ENCODE measurements at places on chromosomes 7 and 10.

DNA sequence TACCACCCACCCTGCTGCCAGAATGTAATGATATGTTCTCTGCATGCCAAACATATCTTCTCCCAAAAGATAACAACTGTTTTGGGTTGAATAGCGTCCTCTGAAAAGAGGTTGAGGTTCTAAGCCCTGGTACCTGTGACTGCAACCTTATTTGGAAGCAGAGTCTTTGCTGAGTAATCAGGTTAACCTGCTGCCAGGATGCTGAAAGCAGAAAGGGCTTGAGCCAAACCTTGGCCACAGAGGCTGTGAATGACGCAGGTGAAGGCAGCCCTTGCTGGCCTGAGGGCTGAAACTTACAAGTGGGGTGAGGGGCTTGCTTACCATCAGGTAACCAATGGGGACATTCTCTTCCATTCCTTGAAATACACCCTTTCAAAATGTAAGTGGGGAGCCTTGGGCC is 151.8 kb upstream of the RHEB start:
- no peak for DNase-seq

GRCh38 chr7:123665157-123665556 is 9.5 kb downstream of the LMOD2 start:
- no peak for DNase-seq

GRCh38 chr10:3548702-3549101 is 236.3 kb downstream of the KLF6 start:
- DNase-seq = no peak

DNA sequence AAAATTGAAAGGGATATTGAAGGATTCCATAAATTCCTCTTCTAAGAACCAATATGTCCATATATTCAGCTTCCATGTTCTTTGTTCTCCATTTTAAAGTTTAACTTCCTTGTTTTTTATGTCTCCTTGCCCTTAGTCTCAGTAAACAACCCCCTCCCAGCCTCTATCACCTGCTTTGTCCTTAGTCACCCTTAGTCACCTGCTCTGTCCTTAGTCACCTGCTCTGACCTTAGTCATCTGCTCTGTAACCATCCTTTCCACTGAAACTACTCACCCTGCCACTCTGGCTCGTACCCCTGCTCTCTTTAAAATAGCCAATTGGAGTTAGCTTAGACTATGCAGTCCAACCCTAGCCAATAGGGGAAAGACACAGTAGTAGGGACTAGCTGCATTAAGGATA is 136.2 kb upstream of the TMEM106B start:
- no peak for DNase-seq

DNA sequence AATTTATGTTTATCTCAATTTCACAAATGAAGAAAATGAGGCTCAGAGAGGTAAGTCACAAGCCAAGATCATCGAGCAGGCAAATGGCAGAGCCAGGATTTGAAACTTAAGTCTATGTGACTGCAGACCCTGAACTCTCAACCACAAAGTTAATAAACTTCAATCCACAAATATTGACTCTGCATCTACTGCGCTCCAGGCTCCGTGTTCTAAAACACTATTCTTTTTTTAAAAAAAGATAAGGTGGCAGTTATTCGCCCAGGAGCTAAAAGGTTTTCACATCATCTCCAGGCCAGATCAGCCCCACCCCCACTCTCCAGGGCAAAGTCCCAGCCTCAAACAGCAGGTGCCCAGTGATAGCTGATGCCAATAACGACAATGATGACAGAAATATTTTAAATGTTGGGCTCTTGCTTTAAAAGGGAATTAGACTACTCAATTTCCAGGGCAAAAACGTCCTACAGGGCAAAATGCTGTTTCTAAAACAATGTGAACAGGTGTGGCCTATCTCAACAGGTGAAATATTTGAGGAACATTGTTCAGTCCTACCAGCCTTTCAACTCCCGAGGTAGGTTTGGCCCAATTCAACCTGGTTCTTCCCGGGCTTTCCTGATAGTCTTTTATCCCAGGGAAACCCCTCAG is 85.2 kb downstream of the SORBS1 start:
- no peak for DNase-seq

GRCh38 chr10:114694062-114694461 is 36.0 kb upstream of the ABLIM1 start:
- no peak for DNase-seq

DNA sequence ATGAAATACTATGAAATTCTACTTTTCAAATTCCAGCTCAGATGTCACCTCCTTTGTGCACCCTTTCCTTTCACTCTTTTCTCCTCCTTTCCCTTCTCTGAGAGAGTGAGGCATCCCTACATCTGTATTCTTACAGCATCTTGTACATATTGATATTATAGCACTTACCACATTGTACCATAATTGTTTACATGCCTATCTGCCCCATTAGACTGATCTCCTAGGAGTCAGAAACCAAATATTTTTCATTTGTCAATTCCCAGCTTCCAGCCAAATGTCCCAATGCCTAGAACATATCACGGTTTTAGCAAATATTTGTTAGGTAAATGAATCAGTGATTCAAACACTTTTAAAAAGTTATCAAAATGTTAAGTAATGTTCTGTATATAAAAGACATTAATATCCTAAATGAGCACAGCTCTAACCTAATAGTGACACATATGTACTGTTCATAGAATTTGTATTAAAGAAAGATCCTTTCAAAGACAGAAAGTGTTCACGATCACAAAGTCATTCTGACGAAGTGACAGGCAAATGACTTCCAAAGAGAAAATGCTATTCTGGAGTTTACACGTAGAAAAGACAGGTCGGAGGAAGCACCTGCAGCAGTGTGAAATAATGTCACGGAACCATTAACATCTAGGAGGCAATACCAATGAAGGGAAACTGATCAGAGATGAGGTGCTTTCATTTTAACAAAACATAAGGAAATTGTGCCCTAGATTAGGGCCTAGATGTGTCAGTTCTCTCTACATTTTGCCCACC is 774.2 kb downstream of the MAGI2 start:
- no peak for DNase-seq

DNA sequence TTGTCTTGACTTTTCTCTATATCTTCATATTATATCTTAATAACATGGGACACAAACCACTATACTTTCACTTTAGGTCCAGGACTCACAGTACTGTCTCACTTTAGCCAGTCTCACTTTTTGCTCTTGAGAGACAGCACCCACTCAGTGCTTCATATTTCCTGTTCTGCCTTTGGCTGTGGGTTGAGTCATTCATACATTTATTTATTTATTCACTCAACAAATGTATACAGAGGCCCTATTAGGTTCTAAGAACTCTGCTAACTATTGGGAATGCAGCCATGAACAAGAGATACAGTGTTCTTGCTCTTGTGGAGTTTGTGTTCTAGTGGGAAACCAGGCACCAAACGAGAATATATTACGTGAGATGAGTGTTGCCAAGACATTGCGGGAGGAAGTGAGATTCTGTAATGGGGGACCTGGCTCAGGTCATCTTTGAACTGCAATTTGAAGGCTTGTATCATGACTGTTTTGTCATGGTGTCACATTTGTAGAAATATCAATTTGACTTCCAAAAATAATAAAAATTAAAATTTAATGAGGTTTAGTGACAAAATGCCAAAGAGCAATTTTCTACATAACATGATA is 190.1 kb downstream of the SDHAF3 start:
- no peak for DNase-seq

DNA sequence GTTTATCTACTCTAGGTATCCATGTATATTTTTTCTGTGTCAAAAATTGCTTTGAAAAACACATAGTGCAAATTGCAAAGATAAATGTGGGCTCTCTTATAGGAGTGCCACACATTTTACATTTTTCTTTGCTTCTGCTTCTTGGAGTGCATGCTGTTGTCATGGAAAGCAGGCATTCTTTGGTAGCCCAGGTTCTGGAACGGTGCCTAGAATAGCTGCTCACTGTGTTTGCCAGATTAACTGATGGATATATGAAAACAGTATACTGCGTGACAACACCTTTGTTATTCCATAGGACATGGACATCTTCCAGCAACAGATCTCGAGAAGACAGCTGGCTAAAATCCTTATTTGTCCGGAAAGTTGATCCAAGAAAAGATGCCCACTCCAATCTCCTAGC is 13.4 kb downstream of the NIPSNAP2 start:
- DNase-seq = no peak

- DNase-seq = no peak
Measured at GRCh38 chr7:92360387-92360786, 86.9 kb upstream of the GATAD1 start.

- DNase-seq = no peak
Measured at GRCh38 chr7:122893486-122893885, 7.2 kb upstream of the CADPS2 start.

GRCh38 chr10:31063841-31064240 is 32.2 kb upstream of the ZNF438 start:
- DNase-seq = no peak

DNA sequence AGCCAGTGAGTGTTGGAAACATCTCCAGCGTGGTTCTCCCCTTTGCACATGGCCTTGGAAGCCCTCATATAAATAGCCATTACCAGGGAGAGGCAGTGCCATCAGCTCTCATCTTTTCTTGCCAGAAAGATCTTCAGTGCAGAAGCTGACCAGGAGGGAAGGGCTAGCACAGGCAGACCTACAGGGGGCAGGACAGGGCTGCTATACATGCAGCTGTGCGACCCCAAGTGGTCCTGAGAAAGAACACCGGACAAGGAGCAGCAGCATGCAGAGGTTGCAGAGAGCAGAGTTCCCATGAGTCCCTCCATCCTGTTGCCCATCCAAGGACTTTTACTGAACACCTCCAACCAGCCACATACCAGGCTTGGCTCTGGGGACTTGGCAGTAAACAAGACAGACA is 17.1 kb downstream of the GRID1 start:
- DNase-seq = no peak

DNA sequence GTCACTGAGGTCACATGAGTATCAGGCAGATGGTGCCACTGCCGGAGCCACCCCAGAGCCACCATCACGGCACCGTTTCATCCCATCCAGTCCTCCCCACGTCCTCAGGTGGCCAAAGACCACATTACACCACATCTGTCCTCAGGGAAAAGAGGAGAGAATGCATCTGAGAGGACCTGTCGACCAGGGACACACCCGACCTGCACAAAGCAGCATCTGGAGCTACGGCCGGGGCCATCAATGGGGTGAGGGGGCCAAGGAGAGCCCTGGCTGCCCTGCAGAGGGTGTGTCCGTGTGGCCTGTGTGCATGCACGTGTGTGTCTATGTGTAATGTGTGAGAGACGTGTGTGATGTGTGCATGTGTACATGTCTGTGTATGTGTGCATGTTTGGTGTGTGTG is 480.6 kb downstream of the DNAJB6 start:
- no peak for DNase-seq

DNA sequence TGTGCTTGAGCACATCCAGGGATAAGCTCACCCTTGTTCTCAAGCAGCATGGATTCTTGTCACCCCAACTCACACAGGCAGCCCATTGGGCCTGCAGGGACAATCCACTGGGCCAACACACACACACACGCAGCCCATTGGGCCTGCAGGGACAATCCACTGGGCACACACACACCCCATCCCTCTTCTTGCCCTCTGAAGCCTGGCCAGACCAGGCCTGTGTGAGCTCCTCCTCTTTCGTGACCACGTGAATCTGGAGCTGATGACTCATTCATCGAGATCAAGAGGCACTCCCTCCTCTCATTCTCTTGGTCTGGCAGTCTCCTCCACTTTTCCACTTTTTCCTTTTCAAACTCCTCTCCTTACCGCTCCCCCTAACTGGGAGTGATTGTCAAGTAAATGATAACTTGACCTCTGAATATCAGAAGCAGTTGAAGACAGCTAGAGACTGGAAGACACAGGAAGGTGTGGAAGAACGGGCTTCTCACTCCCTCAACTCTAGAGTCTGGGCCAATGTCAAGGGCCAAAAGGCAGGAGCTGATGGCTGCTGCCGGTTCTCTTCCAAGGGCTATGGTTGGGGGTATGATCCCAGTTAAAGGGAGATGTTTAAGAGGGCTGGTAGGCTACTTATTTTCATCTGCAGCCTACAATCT is 89.7 kb downstream of the HIPK2 start:
- DNase-seq = peak; percentile 55

- no peak for DNase-seq
Measured at GRCh38 chr10:90175161-90175681, 473.8 kb downstream of the KIF20B start.

- DNase-seq = no peak
Measured at GRCh38 chr7:116948934-116949333, 4.4 kb upstream of the ST7 start.

DNA sequence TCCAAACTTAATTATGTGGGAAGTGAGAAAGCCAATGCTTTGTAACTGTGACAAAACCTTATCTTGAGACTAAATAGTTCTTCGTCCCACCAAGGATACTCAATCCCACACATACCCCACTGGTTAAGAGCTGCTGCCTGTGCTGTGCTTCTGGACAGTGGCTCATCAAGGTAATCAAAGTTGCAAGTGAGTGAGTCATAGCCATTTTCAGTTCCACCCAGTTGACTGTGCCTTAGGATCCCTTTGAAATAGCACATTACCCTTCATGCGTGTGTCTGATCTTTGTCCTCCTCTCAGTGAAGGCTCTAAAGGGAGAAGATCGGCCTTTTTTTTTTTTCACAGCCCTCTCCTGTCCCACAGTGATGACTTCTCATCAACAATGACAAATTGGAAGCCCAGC is 706.0 kb upstream of the AUTS2 start:
- DNase-seq = no peak
